ENCODE measurements at places on chromosomes 13 and 19.

DNA sequence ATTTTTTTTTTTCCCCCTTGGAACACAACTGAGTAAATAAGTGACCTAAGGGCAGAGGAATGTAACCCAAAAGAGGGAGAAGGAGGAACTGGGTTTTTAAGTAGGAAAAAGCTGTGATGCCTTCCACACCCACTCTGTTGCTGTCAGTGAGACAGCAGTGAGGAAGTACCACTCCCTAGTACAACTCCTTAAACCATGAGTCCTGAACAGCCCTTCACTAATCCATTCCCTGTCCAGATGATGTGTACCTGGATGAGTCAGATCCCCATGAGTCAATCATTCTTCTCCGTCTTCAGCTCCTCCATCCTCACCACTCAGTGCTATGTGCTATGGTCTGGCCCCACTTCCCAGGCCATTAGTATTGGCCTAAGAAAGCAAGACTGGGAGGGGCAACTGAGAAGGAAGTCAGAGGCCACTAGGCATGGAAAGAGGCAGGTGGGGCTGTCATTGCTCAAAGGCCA, 12.9 kb upstream of the CXCL17 start:
- DNase-seq = no peak

- no peak for DNase-seq
Measured at GRCh38 chr13:77415253-77416071, 88.6 kb upstream of the MYCBP2 start.

GRCh38 chr13:86003029-86003428, 203.8 kb upstream of the SLITRK6 start:
- DNase-seq = no peak

GRCh38 chr13:99709134-99709533, 207.9 kb downstream of the TM9SF2 start:
- DNase-seq = no peak

- no peak for DNase-seq
Measured at GRCh38 chr13:43086181-43086580, 62.8 kb downstream of the DNAJC15 start.

GRCh38 chr19:56639217-56639616, 3.7 kb upstream of the SMIM17 start:
- no peak for DNase-seq

- DNase-seq = no peak
Measured at GRCh38 chr19:37470216-37470615, 1.1 kb downstream of the ZNF570 start.

GRCh38 chr19:43555185-43555770, 20.0 kb downstream of the XRCC1 start:
- DNase-seq = no peak

DNA sequence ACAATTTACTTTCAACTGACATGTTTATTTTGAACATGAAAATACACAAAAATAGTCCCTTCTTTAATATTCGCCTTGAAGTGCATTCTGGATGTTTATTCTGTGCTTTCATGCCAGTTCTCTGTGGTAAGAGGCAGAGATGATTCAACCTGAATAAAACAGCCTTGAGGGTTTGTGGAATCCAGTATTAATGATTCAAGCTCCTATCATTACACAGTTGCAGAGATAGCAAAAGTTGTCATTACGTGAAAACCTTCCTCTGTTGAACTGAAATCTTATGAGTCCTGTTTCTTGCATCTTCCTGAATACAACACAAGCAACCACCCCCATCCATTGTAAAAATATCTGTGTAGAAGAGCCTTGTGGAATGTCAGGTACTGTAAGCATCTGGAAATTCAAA, 142.3 kb upstream of the HTR2A start:
- DNase-seq = peak; percentile 40

- no peak for DNase-seq
Measured at GRCh38 chr13:28355822-28356371, 139.0 kb downstream of the FLT1 start.

GRCh38 chr19:17933414-17934129, 757 bp downstream of the CCDC124 start:
- no peak for DNase-seq

- no peak for DNase-seq
Measured at GRCh38 chr19:40223135-40223822, 3.2 kb downstream of the CCNP start.

DNA sequence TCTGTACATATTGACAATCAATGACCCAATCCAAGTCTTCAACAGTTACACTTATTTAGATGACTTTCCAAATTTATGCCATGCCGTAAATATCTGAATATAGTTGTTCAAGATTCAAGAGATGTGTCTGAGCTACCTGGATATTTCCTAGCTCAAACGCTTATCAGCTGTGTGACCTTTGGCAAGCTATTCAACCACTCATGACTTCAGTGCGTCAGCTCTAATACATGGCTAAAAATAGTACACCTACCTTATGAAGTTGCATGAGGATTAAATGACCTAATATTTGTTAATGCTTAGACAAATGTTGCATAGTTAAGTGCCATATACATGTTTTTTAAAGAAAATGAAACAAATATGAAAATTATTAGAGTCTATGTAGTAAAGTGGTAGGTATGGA, 704.1 kb downstream of the OLFM4 start:
- DNase-seq = no peak

DNA sequence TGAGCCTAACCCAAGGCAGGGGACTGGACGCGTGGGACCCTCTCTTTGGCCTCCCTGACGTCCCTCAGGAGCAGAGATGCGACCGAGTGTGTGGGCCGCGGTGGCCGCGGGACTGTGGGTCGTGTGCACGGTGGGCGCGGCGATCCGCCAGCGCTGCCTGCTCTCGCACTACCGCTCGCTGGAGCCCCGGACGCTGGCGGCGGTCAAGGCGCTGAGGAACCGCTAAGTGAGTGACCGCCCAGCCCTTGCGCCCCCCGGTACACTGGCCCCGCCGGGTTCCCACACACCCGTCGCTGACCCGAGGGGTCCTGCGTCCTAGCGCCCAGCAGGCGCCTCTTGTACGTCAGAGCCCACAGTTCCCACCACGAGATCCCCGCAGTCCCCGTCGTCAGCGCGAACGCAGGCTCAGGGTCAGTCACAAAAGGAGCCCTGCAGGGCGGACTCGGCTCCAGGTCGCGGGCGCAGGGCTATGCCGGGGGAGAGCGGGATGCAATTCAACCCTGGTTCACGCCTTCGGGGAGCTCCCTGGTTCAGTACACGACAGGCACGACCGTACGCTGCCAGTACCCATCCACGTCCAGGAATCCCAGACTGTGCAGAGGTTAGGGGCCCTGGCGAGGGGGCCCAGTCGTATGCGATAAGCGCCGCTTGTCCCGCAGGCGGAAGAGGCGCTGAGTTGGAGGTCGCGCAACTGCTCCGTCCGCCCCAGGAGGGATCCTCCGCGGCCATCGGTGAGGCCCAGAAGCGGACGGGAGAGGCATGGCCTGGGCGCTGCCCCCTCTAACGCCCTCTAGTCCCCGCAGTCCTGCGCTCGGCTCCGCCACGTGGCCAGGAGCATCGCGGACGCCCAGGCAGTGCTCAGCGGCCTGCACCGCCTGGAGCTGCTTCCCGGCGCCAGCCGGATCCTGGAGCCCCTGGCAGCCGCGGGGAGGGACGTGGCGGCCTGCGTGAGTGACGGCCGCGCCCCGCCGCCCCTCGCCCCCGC, 3.6 kb upstream of the IFNL2 start:
- DNase-seq = no peak

GRCh38 chr19:52734331-52734892, 432 bp downstream of the ZNF611 start:
- no peak for DNase-seq

- peak; percentile 8 for DNase-seq
Measured at GRCh38 chr13:37074703-37075102, 15.2 kb upstream of the SUPT20H start.

GRCh38 chr13:111845621-111846351, 221.2 kb upstream of the SOX1 start:
- DNase-seq = no peak

DNA sequence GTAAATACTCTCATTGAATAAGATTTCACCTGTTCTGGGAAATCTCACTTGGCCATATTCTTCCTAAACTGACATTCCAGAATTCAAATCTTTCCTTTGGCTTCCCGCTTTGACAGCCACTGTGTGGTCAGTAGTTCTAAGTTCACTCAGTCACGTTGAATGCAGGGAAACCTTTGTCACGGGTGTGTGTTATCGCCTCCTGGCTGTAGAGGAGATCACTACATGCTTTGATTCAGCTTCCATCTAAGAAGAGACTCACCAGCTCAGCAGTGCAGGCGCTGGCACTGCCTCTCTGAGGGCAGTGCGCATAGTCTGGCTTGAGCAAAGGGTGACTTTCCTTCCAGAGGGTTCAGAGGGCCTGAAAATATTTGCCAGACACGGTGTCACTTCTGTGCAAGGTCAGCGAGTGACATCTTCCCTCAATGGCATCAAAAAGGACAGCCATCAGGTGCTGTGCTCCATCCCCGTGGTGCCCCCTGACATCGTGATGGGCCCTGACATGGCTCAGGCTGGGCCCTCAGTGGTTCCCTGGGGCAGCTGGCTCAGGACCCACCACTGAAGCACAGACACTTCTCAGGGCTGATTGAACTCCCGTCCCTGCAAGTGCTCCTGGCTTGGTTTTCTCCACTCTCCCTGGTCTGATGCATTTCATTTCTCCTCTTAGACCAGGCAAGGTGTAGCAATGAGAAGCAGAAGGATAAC, 635.4 kb upstream of the ARGLU1 start:
- no peak for DNase-seq

DNA sequence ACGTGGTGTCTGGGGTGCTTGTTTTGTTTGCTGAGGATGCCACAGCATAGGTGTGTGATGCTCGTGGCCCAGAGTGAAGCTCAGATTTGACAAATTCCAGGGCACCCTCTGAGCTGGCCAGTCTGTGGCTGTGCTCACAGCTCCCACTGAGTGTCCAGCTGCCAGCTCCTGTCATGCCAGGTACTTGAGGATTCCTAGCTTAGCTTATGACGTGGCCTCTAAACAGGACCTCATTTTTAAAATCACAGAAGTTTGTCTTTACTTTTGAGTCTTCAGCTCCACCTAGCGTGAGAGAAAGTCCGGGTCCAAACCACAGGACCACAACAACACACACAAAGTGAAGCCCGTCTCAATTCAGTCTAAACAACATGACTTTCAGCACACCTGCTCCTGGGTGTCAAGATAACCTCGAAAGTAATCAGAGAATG, 117.3 kb downstream of the RAB20 start:
- DNase-seq = no peak

GRCh38 chr19:10655457-10656312, 1.5 kb downstream of the ILF3 start:
- no peak for DNase-seq
